Anterior cingulate cortex (tissue), 58 donors: ENCODE measurements at places on chromosomes 4 and X.

GRCh38 chrX:68049466-68049865, 383.8 kb downstream of the OPHN1 start:
- no peak for DNase-seq

DNA sequence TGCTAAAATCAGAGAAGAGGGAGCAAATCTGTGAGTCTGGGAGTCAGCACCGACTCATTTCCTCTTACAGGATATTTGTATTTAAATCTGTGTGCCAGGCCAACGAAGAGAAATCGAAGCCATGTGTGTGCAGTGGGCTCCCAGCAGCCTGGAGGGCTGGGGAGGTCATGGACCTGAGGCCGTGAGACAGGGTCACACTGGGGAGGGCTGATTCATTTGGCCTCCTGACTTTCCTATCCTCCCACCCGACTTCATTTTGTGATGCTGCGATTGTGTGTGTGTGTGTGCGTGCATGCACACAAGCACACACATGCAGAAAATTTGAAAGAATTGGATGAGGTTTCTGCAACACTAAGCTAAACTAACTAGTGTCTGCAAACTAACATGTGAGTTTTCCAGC, 48.7 kb upstream of the STX18 start:
- DNase-seq = no peak

DNA sequence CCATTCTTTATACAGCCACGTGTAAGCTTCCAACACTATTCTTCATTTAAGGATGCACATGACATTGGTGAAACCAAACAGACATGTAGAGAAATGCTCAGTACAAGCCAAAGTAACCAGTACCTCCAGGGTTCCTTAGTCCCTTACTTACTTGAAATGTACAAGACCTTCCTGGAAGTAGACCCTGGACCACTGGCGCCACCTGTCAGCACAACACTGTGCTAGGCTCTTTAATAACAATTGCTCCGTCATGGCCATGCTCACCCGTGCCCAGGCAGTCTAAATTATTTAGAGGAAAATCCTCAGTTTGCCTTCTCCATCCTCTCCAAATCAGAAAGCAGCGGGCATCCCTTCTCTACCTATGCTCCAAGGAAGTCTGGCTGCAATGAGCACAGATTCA, 52.7 kb downstream of the ADGRA3 start:
- DNase-seq = no peak

GRCh38 chr4:8592366-8593263, at the start of gene CPZ:
CPZ (plus strand) TSS chr4:8592765; CDS start chr4:8592834, 69 bp downstream.
- no peak for DNase-seq

GRCh38 chrX:128436397-128437103, 384.3 kb upstream of the ACTRT1 start:
- no peak for DNase-seq

DNA sequence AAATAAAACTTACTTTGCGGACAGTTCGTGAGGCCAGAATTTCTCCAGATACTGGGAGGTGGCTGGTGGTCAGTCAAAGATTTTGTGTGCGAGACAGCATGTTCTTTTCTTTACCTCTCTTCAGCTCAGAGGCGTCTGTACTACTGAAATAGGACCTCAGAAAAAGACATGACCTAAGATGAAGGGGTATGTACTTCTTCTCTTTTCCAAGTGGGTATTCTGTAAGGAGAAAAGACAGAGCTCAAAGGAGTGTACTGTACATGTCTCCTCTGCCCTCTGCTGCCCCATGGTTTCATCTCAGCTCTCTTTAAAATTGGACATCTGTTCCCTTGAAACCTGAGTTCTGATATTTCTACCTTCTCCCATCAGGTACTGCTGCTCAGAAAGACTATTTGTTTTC, 38.1 kb downstream of the SEPTIN11 start:
- DNase-seq = no peak

DNA sequence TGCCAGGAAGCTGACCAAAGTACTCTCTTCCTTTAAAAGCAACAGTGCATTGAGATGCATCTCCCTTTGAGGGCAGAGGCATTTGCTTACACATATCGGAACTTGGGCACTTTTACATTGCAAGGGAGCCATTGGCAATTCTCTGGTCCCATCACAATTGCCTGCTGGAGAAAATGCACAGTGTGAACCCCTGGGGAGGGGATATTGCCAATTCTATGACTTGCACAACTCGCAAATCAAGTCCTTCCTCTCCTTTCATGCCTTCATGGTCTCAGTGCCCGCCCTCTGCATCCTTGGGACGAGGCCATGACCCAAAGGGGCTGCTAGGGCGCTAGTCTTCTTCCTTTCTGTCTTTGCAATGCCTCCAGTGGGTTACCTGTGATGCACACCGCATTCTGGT, 14.9 kb upstream of the PDZD4 start:
- no peak for DNase-seq

GRCh38 chr4:175277816-175278215, 359.7 kb downstream of the ADAM29 start:
- no peak for DNase-seq

GRCh38 chrX:41352329-41352838, 18.4 kb downstream of the DDX3X start:
- DNase-seq = no peak

GRCh38 chr4:5455003-5455585, 253.3 kb downstream of the EVC2 start:
- no peak for DNase-seq

DNA sequence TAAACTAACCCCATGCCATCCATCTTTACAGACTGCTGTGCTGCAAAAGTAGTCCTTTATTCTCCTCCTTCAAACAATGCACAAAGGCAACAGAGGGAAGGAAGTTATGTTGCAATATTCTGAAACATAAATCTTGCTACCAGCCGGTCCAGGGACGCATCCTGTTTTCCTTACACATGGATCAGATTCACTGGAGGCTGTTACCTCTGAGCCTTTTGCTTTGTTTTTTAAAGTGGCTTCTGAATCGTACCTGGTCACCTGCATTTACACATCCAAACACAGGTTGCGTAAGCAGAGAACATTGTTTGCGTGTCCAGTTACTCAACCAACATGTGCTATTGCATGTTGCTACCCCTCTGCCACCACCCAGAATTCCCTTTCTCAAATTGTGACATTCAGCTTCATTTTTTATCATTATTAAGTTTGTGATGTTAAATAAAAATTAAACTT, 8.8 kb downstream of the PPARGC1A start:
- DNase-seq = no peak

DNA sequence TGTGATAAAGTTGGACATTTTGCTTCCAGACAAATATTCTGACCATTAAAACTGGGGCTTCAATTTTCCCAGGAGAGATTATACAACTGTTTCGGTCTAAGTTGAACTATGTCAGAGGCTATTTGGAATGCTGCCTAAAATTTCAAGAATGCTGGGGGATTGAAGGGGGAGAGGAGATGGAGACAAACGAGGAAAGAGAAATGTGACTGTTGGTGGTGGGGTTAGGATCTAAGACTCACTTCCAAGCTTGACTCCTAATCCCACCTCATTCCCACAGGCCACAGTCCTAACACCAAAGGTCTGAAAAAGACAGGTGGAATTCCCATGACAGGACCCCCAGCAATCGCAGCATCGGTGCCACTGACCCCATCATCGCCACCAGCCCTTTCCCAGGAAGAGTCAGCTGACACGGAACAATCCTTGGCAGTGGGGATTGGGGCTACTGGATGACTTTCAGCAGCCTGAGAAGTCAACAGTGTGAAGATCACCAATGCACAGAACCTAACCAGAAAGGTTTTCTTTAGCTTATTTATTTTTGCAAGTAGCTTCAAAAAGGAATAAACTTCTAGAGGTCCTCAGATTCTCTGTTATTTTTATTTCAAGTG, 74.0 kb upstream of the PRSS48 start:
- DNase-seq = no peak

DNA sequence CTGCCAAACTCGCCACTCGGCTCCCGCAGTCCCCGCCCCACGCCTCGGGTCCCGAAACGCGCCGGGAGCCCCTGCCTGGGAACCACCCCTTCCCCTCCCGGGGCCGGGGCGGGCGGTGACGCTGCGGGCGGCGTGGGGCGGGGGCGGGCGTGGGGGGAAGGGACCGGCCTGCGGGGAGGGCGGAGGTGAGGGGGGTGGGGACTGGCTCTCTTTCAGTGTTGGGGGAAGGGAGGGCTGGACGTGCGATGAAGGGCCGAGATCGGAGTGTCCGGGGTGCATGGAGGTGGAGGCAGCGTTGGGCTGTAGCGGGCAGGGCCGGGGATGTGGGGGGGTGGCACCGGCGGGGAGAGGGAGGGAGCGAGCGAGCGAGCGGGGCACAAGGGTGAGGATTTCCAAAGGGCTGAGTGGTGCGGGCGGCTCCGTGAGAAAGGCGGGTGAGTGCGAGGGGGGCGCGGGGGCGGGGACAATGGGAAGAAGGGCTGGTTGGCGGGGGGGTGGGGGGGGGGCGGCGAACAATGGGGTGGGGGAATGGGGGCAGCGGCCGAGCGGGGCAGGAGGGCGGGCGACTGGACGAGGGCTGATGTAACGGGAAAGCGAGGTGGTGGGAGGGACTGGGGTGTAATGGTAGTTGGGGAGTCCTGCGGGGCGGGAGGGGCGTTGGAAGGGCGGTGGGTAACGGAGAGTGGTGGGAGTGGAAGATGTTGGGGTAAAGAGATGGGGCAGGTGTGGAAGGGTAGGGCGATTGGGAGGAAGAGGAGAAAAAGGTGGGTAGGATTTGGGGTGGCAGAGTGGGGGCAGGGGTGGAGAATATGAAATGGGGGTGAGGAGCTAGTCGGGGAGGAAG, 578 bp downstream of the DCUN1D4 start:
- peak; percentile 91 for DNase-seq

GRCh38 chr4:80016506-80016905, 56.5 kb downstream of the ANTXR2 start:
- no peak for DNase-seq
